ENCODE measurements at places on chromosomes 16 and 17.

DNA sequence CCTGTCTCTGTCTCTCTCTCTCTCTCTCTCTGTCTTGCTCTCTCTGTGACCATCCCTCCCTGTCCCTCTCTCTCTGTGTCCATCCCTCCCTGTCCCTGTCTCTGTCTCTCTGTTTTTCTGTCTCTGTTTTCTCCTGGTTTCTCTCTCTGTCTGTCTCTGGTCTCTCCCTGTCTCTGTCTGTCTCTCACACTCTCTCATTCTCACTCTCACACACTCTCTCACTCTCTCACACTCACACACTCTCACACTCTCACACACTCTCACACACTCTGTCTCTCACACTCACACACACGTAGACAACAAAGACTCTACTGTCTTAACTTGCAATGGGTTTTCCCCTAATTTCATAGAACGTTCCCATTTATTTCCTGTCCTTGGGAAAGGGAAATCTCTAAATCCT lies 299.5 kb downstream of the FOXL1 start:
- DNase-seq, result no peak

DNA sequence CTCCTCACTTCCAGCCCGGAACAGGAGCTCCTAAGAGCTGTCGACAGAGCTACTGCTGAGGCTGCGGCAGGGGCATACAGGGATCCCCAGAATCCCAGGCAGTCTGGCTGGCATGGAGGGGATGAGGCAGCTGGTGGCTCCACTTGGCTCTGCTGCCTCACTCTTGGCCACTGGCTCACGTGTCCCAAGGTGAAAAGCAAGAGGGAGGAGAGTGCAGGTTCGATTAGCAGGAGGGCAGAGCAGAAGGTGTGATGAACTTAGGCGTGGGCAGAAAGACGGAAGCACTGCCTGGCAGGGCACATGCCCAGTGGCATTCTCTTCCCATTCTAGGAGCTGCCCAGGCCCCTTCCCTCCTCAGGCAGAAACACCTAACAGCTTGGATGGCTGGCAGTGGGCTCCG lies 11.3 kb upstream of the TBX21 start:
- DNase-seq, result no peak

GRCh38 chr16:53948734-53949430 lies 244.9 kb downstream of the FTO start:
- DNase-seq, result peak; percentile 15

GRCh38 chr16:56828647-56829046 lies 36.4 kb upstream of the SLC12A3 start:
- DNase-seq, result no peak

GRCh38 chr17:30570596-30571265 lies 93.5 kb downstream of the GOSR1 start:
- no peak for DNase-seq

GRCh38 chr17:859061-859823 lies 77.1 kb downstream of the MRM3 start:
- DNase-seq, result no peak

GRCh38 chr17:75983501-75984181 lies 4.6 kb downstream of the TEN1 start:
- no peak for DNase-seq

DNA sequence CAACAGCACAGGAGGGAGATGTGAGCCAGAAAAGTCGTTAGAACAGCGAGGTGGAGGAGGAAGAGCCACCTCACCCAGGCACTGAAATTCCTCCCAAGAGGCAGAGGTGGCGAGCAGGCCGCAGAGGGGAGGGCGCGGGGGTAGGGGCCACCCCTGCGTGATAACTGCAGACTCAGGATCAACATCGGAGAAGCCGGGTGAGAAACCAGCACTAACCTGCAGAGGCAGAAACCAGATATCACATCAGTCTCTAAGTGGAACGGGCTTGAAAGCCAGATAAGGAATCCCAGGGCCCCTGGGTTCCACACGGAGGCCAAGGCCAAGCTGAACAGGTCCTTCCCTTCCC lies 39.4 kb upstream of the ZC3H18 start:
- no peak for DNase-seq

- no peak for DNase-seq
These were observed 42.9 kb upstream of the CDRT4 start for GRCh38 chr17:15510361-15510760.

- DNase-seq, result no peak
These were observed 41.6 kb downstream of the PRKCB start for GRCh38 chr16:23877107-23878070.

GRCh38 chr16:35750157-35750689 lies 2290.8 kb downstream of the TP53TG3F start:
- no peak for DNase-seq

DNA sequence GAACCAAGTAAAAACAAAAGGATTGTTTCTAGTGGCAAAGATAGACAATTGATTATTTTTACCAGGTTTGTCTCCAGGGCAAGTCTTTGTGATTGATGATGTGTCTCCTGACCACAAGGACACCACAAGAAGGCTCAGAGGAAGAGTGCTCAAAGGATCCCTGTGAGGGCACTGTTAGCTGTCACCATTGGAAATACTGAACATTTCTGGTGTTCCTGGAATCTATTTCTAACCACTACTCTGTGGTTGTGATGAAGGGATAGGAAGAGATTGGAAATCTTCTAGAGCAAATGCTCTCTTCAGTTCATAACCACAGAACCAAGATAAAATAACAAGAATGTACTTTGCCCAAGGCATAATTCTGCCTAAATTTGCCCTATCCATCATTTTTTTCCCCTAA lies 15.3 kb downstream of the RNF43 start:
- no peak for DNase-seq

- DNase-seq, result no peak
These were observed 33.9 kb upstream of the CDRT4 start for GRCh38 chr17:15501282-15501681.

GRCh38 chr17:68101075-68101986 lies 65.8 kb downstream of the KPNA2 start:
- DNase-seq, result peak; percentile 98

- peak; percentile 91 for DNase-seq
These were observed 7.8 kb downstream of the NCBP3 start for GRCh38 chr17:3838206-3838605.

DNA sequence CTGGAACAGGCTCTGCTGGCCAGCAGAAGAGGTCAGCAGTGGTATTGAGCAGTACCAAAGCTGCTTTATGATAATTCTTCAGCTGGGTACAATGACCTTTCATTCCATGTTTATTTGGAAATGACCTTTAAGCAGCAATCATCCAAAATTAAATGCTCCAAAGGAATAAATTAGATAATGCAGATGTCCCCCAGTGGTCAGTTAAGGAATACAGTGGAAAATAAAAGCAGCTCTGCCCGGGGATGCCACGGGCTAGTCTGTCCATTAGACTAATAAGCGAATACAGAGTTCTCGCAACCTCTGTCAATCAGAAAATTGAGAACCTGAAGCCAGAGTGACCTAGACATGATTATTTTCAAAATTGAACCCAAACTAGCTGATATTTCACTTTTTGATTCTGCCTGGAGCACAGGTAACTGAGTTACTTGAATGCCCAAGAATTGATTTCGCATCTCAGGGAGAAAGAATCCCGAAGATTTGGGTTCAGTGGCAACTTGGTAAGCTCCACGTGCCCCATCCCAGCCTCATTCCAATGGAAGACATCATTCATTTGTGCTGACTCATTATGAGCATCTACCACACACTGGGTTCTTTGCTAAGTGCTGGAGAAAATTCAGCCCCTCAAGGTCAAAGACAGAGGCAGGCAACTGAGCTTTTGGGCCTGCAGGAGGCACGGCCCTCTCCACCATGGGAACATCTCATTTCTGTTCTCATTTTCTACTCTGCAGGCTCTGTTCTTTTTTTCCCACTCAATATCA lies 34.4 kb upstream of the SLC39A11 start:
- DNase-seq, result no peak

GRCh38 chr16:15498427-15499175 lies 64.2 kb downstream of the BMERB1 start:
- no peak for DNase-seq

DNA sequence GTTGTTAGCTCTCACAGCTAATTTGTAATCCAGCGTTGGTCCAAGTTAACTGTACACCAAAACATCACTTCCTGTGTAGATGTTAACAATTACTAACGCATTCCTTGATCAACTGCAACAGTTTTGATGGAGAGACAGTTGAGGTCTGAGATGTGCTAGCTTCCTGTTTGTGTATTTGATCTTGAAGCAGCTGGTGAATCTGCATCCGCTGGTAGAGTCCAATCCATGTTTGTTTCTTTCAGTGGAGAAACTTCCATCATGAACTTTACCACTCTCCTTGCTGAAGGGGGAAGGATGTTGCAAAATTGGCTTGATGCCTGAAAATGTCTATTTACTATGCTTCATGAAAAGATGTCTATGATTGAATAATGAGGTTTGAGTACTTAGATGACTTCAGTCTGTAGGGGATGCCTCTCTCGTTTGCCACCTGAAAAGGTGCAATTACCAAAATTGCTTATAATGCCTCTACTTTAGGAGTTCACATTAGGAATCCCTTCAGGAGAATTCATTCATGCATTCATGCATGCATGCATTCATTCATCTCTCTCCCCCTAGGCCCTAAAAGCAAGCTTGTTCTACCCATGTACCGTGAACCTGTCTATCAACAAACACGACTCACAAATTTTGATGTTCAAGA lies 39.6 kb upstream of the ZKSCAN2 start:
- DNase-seq, result no peak

DNA sequence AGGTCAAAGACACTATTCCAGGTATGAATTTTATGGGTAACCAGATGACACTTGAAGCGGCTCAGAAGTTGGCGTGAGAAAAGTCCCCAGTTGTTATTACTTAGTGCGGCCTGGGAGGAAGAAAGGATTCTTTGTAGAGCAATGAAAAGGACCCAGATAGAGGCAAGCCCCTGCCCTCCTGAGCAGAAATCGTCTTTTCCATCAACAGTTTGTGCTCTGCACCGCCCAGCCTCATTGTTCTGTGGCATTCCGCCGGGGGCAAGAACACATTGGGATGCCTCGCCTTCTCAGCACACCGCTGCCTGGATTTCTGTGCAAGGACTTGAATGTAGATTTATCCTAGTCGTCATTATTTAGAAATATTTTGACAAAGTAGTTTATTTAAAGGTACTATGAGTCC lies 32.7 kb upstream of the CRHR1 start:
- DNase-seq, result no peak

DNA sequence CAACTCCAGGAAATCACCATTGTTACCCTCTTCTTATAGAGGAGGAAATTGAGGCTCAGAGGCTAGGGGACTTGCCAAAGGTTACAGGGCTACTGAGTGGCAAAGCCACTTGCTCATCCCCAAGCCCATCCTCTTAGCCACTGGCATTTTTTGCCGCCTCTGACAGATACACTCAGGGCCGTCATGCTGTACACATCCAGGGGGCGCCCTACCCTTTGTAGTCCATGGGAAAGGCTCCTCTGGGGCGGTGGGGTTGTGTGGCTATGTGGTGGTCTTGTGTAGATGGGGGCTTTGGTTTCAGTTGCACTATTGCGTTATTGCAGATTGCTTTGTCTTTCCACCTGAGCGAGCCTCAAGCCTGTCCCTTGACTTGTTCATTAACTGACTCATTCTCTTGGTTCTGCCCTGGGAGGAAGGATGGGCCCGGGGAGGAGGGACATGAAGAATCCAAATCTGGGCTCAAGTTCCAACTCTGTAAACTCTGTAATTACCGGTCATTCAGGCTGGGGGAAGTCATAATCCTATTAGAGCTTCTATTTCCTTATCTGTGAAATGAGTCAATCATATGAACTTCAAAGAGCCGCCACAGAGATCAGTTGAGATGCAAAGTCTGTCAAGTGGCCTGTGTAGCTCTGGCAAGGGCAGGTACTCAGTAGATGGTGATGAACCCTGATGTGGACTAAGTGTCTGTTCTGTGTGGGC lies 2.8 kb downstream of the NOS2 start:
- peak; percentile 81 for DNase-seq

DNA sequence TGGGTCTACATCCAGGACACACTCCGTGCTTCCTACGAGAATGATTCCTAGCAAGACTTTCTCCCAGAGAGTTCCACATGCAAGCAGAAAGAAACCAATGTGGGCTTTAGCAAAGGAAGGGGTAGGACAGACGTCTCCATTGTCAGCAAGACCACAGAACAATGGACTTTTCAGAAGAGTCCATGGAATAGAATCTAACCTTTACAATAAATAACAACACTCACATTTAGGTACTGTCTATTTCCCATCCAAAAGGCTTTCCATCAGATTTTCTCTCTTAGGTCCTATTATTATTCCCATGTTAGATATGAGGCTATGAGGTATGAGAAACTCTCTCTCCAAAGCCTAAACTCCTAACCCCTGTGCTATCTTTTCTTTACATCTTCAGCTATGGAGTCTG lies 360.9 kb downstream of the GRIN2A start:
- DNase-seq, result no peak

DNA sequence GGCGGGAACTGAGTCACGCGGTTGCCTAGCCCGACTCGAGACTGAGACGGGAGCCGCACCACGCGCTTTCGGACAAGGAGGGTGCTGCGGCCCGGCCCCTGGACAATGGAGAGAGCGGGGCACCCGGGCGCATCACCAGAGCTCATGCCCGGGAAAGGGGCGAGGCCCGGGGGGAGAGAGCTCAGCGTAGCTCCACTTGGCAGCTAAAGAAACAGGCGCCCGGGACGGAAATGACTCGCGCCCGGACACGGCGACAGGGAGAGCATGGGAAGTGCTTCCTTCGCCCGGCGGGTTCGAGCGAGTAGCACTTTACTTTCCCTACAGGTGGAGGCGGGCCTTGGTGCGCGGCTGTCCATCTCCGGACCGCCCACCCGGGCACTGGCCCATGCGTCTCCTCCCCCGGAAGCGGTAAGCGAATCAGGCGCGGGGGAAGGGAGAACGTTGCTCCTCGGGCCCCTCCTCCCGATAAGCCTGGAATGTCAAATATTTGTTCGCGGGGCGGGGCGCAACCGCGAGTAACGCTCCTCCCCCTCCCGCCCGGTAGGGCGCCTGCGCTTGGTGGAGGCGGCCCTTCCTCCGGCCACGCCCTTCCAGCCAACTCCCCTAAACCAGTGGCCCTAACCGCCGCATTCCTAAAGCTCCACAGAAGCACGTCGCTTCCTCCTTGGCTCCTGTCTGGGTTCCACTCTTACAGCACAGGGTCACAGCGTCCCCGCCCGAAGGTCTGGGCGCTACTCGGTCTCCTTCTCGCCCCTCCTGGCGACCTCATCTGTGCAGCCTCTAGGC lies 1.5 kb upstream of the ESRP2 start:
- peak; percentile 98 for DNase-seq

GRCh38 chr16:6751191-6751590 lies 581.5 kb upstream of the RBFOX1 start:
- no peak for DNase-seq

GRCh38 chr16:19196871-19197270 lies 28.8 kb downstream of the SYT17 start:
- DNase-seq, result no peak

GRCh38 chr17:61587242-61587641 lies 3.8 kb downstream of the NACA2 start:
- DNase-seq, result no peak

DNA sequence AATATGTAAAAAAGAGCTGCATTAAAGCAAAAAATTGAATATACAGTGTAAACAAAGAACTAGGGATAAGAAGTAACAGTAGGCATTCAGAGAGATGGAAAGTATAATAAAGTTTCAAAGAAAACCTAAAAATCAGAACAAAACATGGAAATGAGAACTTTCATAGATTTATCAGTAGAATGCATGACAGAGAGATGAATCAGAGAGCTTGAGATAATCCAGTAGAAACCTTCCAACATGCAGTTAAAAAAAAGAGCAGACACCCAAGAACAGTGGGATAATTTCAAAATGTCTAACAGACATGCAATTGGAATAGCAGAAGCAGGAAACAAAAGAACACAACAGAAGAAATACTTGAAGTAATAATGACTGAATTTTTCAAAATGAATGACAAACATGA lies 1384.2 kb downstream of the CDH11 start:
- no peak for DNase-seq

- no peak for DNase-seq
These were observed 732 bp downstream of the CBLN1 start for GRCh38 chr16:49280841-49281371.
